ENCODE measurements at places on chromosomes 11 and 22.

GRCh38 chr11:108218455-108218854 lies 4.0 kb downstream of the NPAT start:
- no peak for DNase-seq

GRCh38 chr11:114135737-114136151 lies 76.2 kb downstream of the ZBTB16 start:
- DNase-seq: no peak

DNA sequence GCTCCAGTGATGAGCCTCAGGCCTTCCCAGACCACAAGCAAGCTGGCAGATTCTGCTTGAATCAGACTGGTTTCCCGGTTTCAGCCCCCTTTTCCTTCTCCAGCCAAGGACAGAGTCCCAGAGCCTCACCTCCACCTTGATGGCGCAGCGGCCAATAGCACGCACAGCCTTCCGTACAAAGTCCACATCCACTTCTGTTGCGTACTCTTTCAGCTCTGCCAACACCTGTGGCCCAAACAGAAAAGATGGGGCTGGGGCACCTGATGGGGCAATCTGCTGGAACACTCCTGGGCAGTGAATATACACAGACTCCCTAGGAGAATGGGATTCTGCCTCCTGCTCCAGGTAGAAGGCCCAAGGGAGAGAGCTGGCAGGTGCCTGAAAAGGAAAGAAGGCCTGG lies 35.5 kb upstream of the RASL10A start:
- no peak for DNase-seq

DNA sequence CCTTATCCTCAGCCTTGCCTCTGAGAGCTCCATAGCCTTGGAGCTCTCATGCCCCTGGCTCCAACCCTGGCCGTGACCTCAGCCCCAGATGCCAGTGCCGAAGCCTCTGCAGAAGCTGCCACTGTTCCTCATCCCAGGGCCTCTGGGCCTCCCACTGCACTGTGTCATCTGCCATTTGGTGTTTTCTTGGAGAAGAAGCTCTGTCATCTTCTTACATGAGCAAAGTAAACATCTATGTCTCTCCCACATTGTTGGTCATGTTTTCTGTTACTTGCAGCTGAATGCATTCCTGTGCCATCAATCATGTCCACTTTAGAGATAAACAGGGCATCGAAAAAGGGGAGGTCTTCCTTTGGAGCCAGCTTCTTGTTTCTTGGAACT lies 45.0 kb upstream of the FTH1 start:
- no peak for DNase-seq

- no peak for DNase-seq
Observed at GRCh38 chr11:63874511-63874910, 35.6 kb downstream of the MARK2 start.

- no peak for DNase-seq
Observed at GRCh38 chr11:95229199-95229992, 1.6 kb downstream of the SESN3 start.

Measured in hypothalamus (tissue), 51 donors.